Bronchus fibroblast of lung (primary cell): ENCODE measurements at places on chromosomes 16 and 17. TPM values are rescaled to one million over a fixed set of nuclear protein-coding genes. Genes with fewer than 3 reads are reported as not detected.

Gene HS3ST6
- not detected in 2 replicates for total RNA-seq

Gene HOXB3
- total RNA-seq, result 45.0 and 55.3 TPM in 2 replicates

Gene CLEC19A
- total RNA-seq, result not detected in 2 replicates

Gene TM4SF5
- total RNA-seq, result not detected in 2 replicates

Gene ETV4
- 21.4 and 22.0 TPM in 2 replicates for total RNA-seq

Gene KRTAP17-1
- not detected in 2 replicates for total RNA-seq

Gene SMIM36
- not detected in 2 replicates for total RNA-seq

Gene UTS2R
- total RNA-seq, result not detected in 2 replicates

Gene GPT2
- 24.2 and 27.1 TPM in 2 replicates for total RNA-seq

Gene PRCD
- total RNA-seq, result 1.2 and 2.2 TPM in 2 replicates

Gene CRISPLD2
- total RNA-seq, result 59.3 and 75.3 TPM in 2 replicates

Gene HOXB1
- not detected in 2 replicates for total RNA-seq

Gene HOXB7
- total RNA-seq, result 11.9 and 14.8 TPM in 2 replicates

Gene ARHGAP27
- 0.59 and 2.4 TPM in 2 replicates for total RNA-seq

Gene NLRP1
- total RNA-seq, result 22.3 and 24.4 TPM in 2 replicates

Gene CMTM2
- not detected in 2 replicates for total RNA-seq

Gene ENPP7
- not detected in 2 replicates for total RNA-seq

Gene C17orf78
- not detected in 2 replicates for total RNA-seq

Gene HERPUD1
- 97.0 and 103 TPM in 2 replicates for total RNA-seq

Gene CXCL16
- 0.34 and 0.59 TPM in 2 replicates for total RNA-seq

Gene WNK4
- 0.74 and 1.7 TPM in 2 replicates for total RNA-seq
